ENCODE measurements at places on chromosomes 16 and 17.

DNA sequence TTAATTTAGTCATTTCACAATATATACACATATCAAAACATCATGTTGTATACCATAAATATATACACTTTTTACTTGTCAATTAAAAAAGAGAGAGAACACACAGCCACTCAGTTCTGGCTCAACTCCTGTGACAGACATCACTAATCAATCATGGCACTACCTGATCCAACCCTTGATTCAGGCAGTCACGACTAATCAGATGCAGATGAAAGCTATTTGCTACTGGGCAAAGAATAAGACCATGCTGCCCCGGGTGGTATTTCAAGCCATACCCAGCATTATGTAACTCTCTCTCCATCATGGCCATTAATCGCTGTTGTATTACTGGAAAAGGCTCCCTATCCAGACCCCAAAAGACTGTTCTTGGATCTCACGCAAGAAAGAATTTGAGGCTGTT is 345.7 kb downstream of the HAPSTR1 start:
- DNase-seq = no peak

GRCh38 chr17:33989361-33990148 is 265.5 kb upstream of the CCL2 start:
- DNase-seq = no peak

DNA sequence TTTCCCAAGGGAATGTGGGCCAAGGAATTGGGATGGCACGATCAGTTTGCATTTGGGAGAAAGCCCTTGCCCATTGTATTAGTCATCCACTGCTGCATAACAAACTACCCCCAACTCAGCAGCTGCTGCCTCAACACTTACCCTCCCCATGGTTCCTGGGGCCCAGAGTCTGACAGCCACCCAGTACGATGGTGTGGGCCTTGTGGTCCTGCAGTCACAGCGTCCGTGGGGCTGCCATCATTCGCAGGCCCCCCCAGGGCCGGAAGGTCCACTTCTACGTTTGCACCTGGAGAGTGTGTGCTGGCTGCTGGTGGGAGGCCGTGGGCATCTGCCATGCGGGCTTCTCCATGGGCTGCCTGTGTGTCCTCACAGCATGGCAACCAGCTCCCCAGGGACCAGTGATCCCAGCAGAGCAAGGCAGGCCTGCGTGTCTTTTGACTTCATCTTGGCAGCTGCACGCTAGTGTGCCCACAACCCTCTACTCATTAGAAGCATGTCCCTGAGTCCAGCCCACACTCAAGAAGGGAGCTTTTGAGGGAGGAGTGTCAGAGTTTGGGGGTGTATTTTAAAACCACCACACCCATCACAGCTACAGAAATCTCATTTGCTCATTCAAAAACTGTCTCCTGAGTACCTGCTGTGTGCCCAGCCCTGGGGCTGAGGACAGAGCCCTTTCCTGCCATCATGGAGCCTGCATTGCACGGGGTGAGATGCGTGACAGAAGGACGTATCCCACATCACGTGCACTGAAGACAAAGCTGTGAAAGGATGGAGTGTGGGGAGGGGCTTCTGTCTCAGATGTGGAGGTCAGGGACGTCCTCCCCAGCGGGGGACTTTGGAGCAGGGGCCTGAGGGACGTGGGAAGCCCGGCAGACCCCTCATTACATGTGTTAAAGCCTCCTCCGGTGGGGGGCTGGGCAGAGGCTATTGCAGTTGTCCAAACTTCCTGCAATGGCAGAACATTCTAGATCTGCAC is 185.0 kb upstream of the ZNF469 start:
- DNase-seq = no peak

DNA sequence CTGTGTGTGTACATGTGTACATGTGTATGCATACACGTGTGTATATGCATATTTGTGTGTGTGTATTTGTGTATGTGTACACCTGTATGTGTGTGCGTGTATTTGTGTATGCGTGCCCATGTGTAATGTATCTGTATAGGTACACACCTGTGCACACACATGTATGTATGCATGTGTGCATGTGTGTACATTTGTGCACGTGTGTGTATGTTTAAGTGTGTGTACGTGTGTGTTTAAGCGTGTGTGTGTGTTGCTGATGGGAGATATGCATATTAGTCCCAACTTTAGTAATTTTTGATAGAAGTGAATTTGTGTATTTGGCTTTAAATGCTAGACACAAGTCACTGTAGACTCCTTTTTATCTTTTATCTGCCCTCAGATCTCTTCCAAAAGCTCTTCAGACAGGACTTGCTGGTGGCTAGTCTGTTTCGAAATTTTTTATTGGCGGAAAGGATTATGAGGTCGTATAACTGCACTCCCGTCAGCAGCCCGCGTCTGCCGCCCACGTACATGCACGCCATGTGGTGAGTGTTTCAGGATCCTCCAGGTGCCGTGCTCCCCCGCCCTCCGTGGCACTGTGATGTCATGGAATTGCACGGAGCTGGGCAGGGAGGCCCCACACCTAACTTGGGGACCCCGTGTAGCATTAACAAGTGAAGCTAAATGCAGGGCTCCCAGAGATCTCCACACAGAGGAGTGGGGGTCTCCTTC is 168.8 kb upstream of the CHMP6 start:
- no peak for DNase-seq

DNA sequence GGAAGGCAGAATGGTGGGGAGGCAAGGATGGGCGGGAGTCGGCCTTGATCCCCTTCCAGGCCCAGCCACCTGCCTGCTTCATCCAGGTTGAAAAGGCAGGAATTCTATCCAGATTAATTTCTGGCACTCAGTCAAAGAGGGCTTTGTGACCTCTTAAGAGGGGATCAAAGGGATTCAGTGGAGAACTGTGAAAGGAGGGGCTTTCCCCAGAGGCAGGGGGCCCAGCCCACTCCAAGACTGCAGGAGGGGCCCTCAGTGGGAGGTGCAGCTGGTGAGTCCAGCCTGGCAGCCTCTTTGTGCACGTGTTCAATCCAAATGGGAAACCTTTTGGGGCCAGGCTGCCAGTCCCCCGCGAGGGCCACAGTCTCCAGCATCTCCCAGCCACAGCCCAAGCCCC is 148.5 kb upstream of the PLCG2 start:
- no peak for DNase-seq

DNA sequence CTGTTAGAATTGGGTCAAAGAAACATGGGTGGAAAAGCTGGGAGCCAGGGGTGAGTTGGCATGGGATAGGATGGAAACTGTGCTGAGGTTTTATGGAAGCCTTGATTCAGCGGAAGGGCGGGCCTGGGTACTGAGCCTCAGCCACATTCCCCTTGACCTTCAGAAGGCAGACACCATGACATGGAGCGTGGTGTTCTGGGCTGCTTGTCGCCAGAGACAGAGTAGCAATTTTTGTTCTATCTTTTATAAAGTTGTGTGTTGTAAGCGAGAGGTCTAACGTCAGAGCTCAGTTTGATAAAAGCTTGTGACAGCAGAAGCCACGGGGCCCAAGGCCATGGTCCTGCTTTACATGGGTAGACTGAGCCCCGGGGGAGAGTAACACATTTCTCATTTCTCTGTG is 50.2 kb downstream of the SLC47A1 start:
- DNase-seq = no peak

DNA sequence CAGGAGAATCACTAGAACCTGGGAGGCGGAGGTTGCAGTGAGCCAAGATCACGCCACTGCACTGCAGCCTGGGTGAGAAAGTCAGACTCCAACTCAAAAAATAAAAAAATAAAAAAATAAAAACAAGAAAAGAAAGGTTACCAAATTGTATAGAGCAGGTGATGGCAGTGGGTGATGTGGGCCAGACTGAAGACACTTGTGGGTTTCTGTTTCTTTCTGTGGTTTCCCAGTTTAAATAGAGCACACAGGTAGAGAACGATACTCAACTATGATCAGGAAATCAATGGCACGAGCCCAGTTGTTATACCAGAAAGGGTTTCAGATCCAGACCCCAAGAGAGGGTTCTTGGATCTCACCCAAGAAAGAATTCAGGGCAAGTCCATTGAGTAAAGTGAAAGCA is 32.6 kb downstream of the NUBP1 start:
- DNase-seq = no peak

GRCh38 chr17:37051833-37052232 is 103.1 kb downstream of the AATF start:
- no peak for DNase-seq

GRCh38 chr17:7403727-7403976 is 245 bp downstream of the TMEM256 start:
- no peak for DNase-seq

DNA sequence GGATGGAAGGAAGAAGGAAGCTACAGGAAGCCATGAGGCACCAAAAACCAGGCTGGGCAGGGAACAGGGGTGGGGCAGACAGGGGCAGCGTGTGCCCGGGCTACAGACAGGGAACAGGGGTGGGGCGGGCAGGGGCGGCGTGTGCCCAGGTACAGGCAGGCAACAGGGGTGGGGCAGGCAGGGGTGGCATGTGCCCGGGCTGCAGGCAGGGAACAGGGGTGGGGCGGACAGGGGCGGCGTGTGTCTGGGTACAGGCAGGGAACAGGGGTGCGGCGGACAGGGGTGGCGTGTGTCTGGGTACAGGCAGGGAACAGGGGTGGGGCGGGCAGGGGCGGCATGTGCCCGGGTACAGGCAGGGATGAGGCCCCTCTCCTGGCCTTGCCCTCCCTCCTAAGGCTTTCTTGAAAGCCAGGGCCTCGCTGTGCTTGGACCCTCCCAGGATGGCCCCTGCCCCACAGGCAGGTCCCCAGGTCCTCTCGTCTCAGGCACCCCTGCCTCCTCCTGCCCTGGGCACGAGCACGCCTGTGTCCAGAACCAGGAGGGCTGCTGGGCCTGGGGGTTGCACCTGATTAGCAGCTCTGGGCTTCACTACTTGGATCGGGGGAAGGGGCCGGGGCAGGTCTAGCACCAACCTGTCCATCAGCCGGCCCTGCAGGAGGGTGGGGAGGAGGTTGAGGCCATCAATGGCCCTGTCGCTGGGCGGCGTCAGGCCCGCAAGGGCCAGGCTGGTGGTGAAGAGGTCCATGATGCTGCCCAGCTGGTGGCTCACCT is 14.5 kb upstream of the APRT start:
- no peak for DNase-seq

DNA sequence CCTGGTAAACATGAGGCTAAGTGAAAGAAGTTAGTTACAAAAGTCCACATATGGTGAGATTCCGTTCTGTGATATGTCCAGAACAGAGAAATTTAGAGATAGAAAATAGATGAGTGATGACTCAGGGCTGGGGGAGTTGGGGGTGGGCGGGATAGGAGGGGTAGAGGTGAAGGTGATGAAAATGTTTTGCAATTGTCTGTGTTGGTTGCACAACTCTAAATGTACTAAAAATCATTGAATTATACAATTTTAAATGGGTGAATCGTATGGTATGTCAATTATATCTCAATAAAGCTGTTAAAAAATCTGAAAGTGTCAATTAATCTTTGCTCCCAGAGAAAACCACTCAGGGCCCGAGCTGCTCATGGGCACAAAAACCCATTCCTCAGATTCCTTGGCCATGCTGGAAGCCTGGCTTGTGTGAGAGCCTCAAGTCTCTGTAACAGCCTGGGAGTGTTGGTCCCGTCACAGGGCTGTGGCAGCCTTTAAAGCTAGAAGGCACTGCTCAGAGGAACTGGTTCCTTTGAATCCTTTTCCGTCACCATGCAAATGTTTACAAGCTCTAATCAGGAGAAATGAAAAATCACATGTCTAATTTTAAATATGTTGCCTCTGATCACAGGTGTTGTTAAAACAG is 225.3 kb downstream of the WWOX start:
- DNase-seq = no peak
